ENCODE measurements at places on chromosomes 3 and 15. TPM values are rescaled to one million over a fixed set of nuclear protein-coding genes. Genes with fewer than 3 reads are reported as not detected.

DNA sequence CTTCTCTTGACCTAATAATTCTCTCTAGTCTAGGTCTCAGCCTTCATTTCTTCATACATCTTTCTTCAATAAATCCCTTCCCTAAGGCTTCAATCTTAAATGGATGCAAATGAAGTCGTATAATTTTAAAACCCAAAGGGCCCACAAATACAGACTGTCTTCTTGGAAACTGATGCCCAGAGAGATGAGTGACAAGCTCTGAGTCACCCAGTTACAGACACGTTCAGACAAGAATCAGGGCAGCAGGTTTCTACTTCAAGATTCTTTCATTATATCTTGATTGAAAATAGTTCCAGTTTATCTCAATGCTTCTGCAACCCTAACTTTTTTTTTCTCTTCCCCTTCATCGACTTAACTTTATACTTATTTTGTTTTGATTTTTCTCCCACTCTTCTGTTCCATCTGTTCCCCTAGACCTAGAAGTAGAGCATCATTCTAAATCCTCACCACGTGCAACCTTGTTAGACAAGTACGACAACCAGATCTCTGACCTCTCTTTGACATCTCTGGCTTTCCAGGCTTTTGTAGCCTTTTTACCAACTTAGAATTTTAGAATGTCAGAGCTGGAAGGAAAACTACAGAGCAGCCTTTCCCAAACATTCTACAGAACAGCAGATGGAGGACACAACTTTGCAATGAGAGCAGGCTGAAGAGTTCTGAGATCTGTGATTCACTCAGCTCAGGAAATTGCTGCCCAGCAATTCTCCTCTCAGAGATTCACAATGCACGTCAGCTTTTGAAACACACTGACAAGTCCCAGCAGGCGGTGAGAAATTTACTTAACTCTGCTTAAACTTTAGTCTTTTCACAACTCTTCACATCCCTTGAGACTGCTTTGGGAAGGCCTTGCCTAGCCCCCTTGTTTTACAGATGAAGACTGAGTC lies 25.3 kb downstream of the NCEH1 start:
- DNase-seq, result no peak

- DNase-seq, result no peak
These were observed 57.0 kb upstream of the MCTP2 start for GRCh38 chr15:94174399-94174802.

DNA sequence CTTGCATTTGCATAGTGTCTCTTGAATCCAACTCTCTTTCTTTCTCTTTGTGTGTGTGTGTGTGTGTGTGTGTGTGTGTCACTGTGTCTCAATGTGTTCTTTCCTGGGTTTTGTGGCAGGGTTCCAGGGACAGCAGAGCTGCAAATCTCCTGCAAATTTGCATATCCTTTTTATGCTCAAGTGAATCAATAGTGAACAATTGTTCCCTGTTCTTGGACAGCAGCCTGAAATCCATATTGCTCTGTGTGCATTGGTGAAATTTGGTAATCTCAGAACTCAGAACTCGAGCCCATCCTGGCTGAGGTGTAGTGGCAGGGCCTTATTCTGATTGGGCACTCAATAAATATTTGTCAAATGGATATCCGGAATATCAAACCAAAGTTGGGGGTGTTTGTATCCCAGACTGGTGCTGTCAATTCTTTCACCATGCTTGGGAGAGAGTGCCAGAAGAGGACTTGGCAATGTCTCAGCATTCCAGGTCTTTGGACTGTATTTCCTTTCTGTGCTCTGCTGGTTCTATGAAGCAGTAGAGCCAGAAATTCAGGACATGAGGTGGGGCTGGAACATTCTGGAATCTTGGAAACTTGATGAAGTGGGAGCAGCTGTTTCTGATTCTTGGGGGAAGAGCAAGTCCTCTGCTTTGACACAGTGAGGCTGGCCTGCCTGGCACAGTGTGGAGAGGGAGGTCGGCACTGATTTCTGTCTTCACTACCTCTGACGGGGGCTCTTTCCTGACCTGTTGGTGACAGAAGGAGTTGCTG lies 380.6 kb upstream of the C2CD4B start:
- peak; percentile 44 for DNase-seq

GRCh38 chr3:94331831-94332230 lies 269.0 kb downstream of the NSUN3 start:
- no peak for DNase-seq

DNA sequence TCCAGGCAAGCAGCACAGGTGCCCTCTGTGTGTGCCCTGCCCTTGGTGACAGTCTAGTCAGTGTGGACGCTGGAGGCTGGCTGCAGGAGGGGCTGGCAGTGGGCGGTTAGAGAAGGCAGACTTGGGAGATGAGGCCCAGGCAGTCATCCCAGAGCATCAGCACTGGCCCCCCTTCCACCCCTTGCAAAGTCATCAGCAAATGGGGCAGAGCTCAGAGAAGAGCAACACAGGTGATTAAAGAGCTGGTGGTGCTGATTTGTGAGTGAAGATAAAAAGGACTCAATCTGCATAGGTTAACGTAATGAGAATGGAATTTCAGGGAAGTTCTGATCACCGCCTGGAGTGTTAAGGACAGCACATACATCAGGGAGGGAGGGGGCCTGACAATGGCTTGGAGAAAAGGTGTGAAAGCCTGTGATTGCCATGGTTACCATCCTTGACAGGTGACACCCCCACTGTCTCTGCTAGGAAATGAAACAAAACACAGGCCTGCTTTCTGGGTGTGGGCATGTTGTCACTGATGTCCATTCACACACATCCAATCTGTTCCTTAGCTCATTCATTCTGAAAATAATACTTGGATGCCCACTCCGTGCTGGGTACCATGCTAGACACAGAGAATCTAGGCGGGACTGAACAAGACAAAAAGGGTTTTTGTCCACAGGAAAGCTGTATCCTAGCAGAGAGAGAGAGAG lies 269.6 kb upstream of the ST8SIA2 start:
- DNase-seq, result no peak

GRCh38 chr3:135084405-135084804 lies 289.3 kb downstream of the EPHB1 start:
- DNase-seq, result no peak

DNA sequence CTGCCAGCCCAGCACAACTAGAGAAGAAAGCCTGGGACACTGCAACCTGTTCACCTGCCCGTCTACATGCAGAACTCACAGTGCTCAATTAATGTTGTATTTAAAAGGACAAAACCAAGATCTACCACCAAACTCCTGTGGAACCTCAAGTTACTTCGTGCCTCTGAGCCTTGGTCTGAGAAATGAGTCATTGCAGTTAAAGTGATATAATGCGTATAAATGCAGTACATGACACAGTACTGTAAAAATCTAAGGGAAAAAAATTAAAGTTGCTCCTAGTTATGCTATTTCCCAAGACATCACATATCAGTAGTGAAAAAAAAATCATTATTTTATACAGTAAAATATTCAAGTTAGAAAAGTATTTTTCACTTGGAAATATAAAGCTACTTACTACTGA lies 138.9 kb downstream of the ZIC4 start:
- no peak for DNase-seq

GRCh38 chr3:107939691-107940442 lies 151.0 kb downstream of the CD47 start:
- DNase-seq, result no peak

- DNase-seq, result no peak
These were observed 106.5 kb downstream of the NR2E3 start for GRCh38 chr15:71916834-71917233.

DNA sequence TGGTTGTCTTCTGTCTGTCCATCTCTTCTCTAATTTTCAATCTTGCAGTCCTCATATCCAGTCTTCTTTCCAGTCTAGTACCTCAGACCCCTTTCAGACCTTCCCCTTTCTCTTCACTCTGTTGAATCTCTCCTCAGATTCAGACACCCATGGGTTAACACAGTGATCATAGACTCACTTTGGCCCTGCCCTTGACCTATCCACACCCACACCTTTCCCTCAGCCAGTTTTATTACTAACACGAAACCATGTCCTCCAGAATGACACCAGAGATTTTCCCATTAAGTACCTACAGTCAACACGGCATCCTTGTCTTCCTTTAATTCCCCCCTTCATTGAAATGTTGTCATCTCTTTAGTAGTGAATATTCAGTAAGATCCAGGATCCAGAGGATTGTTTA lies 74.5 kb upstream of the UBE2E2 start:
- no peak for DNase-seq

- DNase-seq, result no peak
These were observed 574 bp downstream of the CASR start for GRCh38 chr3:122183893-122184590.

DNA sequence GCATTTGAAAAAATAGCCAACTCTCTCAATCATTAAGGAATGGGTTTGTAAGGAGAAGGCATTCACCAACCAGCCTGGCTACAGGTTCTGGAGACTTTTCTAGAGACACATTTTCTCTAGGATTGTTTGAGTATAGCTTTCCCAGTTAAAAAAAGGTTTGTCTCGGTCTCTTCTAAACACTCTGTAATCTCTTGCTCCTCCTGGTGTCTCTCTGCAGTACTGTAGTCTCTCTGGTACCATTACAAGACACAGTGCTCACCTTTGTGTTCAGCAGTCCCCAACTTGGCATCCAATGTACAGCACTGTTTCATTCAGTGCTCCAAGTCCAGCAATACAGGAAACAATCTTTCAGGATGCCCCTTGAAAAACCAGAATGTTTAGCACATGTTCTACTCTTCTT lies 534.4 kb downstream of the ZNF385D start:
- DNase-seq, result no peak

GPR62 gene
- total RNA-seq, result 0.20 TPM

GRK7 gene
- total RNA-seq, result not detected

GRCh38 chr3:12027184-12027846 lies 23.1 kb downstream of the SYN2 start:
- DNase-seq, result no peak

POPDC2 gene
- 103 TPM for total RNA-seq

GPR149 gene
- not detected for total RNA-seq

- DNase-seq, result no peak
These were observed 187.3 kb upstream of the ATP11B start for GRCh38 chr3:182605882-182606611.

FGF12 gene
- total RNA-seq, result 0.71 TPM

DNA sequence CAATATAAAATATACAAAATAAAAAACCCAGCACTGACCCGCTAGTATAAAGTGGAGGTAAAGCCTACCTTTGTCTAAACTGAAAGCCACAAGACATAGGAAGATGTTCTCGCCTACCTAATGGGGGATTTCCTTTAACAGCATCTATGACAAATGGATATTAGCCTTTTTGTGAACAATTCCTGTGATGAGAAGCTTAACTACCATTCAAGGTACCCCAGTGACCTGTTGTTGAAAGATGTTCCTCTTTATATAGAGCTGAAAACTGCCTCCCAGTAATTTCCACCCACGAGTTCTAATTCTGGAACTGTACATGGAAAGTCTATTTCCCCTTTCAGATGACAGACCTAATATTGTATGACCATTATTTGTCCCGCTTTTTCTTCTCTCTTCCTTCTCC lies 109.8 kb upstream of the RASGRP1 start:
- no peak for DNase-seq

- DNase-seq, result no peak
These were observed 125.6 kb upstream of the MCTP2 start for GRCh38 chr15:94105760-94106159.

GRCh38 chr3:163809540-163809993 lies 1268.7 kb downstream of the SI start:
- DNase-seq, result no peak

SRGAP3 gene
- 3.8 TPM for total RNA-seq

PLA2G4B gene
- 2.1 TPM for total RNA-seq

XYLB gene
- total RNA-seq, result 0.78 TPM

- no peak for DNase-seq
These were observed 220.2 kb upstream of the COL8A1 start for GRCh38 chr3:99418209-99418635.

IQCH gene
- 0.90 TPM for total RNA-seq

AGTR1 gene
- total RNA-seq, result 3.1 TPM

DNA sequence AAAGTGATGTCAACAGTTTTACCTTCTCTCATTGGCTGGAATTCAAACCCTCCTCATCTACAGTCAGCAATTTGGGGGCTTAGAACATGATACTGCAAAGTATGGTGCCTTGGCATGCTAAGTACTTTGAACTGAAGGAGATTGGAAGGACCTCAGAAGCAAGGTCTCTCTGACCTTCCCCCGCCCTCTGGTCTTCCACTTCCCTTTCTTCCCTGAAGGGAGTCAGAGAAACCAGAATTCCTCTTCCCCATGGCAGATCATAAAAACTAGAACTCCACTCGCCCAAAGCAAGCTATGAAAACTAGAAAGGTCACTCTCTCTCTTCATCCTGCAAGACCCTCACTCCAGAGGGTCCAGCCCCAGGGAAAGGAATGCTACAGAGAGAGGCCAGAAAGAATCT lies 64.2 kb downstream of the CD200R1L start:
- DNase-seq, result no peak

DNA sequence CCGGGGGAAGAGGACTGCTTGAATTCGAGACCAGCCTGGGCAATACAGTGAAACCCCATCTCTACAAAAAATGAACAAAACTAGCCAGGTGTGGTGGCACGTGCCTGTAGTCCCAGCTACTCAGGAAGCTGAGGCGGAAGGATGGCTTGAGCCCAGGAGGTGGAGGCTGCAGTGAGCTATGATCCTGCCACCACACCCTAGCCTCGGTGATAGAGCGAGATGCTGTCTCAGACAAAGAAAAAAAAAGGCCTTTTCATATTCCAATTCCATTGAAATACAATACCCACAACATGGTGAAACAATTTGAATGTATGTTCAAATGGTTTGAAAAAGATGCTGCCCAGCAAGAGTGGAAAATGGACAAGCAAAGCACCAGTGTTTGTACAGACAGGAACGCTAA lies 61.8 kb upstream of the ZNF148 start:
- no peak for DNase-seq

DNA sequence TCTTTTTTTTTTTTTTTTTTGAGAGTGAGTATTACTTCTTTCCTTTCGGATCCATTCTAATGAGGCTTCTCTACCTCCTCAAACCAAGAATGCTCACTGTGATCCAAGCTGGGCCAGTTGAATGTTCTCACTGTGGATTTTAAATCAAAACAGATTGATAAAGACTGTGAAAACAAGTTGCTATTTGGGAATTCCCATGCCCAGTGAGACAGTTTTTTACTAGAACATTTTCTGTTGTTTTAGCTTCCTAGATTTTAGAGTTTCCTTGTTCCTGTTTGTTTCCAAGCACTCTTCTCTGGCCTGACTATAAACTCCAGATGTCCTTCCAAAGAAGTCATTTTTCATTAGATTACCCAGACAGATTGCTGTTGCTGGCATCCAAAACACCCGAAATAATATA lies 60.1 kb upstream of the GALNT15 start:
- no peak for DNase-seq

DNA sequence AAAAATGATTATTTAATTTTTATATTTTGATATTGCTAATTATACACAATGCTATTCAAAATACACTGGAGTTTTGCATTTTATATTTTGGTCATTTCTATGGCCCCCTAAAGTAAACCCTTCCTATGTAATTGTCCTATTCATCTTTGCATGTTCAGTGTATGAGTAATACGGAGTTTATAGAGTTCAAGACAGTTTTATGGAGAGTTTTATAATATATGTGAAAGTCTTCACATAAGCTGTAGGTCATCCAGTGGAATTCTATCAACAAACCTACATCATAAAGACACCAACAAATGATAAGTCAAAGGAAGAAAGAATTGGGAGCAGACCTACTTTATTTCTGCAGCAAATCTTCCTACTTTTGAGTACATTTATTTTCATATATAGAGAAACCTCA lies 1200.4 kb upstream of the EPHA6 start:
- no peak for DNase-seq

Measured in psoas muscle (tissue), 8 donors.